Activated CD8-positive, alpha-beta memory T cell treated with anti-CD3 and anti-CD28 coated beads, Interleukin-2, amount 50 U/mL, for 48 hours (primary cell): ENCODE measurements at places on chromosomes 1 and 21.

DNA sequence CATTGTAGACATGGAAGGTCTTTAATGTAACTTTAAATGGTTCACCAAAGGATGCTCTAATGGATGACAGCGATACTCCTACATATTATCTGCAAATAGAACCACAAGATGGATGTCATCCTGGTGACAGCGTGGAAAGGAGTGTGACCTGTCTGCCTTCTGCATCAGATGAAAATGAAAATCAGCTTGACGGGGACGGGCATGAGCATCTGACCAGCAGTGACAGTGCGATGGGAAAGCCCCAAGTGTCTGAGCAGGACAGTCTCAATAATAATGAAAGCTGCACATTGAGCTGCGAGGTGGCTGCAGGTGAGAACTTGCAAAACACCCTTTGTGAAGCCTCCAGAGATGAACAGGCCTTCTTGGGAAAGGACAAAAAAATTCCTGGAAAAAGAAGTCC lies 25.2 kb downstream of the CNST start:
- DNase-seq, result no peak

GRCh38 chr1:16458831-16459230 lies 18.3 kb downstream of the NECAP2 start:
- no peak for DNase-seq

GRCh38 chr1:2956576-2956975 lies 64.7 kb upstream of the ACTRT2 start:
- DNase-seq, result no peak

- DNase-seq, result no peak
These were observed 92.5 kb downstream of the DSCAM start for GRCh38 chr21:40754466-40754865.

DNA sequence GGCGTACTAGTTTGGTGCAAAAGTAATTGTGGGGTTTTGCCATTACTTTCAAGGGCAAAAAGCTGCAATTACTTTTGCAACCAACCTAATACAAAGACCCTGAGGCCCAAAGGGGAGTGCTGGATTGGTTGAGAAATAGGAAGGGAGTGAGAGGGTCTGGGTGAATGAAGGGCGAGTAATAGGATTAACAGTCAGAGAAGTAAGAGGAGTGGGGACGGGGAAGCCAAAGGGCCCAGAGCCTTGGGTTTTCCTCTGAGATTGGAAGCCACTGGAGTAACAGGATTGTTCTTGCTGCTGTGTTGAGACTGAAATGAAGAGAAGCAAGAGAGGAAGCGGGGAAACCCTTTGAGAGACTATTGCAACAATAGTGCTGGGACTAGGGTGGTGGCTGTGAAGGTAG lies 19.0 kb upstream of the PRELP start:
- no peak for DNase-seq

- DNase-seq, result no peak
These were observed 4.3 kb downstream of the TSPAN2 start for GRCh38 chr1:115084902-115085511.

DNA sequence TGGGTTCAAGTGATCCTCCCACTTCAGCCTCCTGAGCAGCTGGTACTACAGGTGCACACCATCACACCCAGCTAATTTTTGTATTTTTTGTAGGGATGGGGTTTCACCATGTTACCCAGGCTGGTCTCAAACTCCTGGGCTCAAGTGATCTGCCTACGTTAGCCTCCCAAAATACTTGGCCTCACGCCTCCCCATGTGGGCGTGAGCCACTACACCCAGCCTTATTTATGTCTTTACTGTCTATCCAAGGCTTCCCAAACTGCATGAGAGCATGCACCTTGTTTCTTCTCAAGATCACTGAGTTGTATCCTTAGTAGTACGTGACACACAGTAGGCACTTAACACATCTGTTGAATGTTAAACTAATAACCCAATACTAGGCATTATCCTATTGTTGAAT lies 14.2 kb downstream of the WASF2 start:
- peak; percentile 12 for DNase-seq

- no peak for DNase-seq
These were observed 57.1 kb upstream of the RWDD3 start for GRCh38 chr1:95176861-95177260.

- DNase-seq, result no peak
These were observed 326.3 kb upstream of the PKN2 start for GRCh38 chr1:88357729-88358128.

DNA sequence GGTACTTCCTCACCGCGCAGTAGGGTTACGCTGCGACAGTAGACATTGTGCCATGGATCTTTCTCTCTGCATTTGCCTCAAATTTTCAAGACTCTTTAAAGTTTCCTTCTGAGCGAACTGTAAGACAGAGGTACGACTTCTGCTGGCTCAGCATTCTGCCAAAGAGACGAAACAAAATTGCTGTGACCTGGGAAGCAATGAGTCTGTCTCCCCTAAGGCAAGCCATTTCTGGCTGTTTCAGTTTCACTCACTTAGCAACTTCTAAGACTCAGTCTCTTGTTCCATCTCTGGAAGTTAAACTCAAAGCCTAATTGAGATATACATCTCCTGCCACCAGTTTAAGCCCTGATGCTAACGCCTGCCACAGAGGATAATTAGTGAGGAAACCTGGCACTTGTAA lies 510.9 kb upstream of the DAB1 start:
- DNase-seq, result no peak

GRCh38 chr1:62082456-62083363 lies 111.9 kb upstream of the L1TD1 start:
- peak; percentile 52 for DNase-seq

- no peak for DNase-seq
These were observed 351.3 kb upstream of the RUNX1 start for GRCh38 chr21:35400233-35400939.

DNA sequence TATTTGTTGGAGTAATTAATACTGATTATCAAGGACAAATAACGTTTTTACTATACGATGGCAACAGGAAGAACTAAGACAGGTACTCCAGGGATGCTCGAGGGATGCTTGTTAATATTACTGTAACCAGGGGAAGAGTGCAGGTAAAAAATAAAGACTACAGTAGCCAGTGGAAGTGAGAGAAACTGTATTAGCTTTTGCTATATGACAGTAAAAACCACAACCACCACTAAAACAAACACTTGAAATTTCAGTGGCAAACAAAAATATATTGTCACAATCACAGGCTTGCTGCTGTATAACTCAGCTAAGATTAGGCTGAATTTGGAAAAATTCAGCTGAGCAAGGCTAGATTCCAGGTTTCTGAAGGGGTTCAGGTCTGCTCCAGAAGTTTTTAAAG lies 812.6 kb upstream of the ADGRL4 start:
- no peak for DNase-seq

GRCh38 chr1:47416319-47417169 lies 459 bp downstream of the FOXE3 start:
- DNase-seq, result no peak

GRCh38 chr1:30761381-30762151 lies 4.0 kb upstream of the LAPTM5 start:
- no peak for DNase-seq

DNA sequence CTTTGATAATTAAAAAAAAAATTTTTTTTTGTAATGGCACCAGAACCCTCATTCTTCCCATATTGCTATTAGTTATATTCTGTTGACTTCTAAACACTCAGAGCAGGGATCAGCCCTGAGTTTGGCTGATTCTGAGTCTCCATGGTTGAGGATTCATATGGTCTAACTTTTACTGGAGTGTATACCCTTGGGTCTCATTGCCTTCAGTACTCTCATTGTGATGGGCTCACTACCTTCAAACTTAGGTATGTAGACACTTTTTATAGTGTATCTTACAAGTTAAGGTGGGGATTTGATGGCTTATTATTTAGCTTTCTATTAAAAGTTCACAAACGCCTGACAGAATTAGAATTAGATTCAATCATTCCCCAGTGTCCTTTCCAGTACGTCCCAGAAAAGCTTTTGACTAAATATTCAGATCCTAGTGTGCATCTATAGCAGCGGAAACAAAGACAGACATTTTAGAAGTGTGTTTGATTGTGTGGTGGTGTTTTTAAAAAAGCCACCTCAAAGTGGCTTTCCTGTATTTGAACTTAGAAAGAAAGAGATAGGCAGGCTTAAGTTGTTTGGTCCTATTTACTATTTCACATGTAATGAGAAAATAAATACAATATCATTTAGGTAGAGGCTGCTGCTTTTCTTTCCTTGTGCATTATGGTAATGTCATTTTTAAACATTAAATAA lies 1.4 kb downstream of the MACF1 start:
- no peak for DNase-seq

GRCh38 chr1:240245629-240246020 lies 153.9 kb downstream of the FMN2 start:
- DNase-seq, result no peak

DNA sequence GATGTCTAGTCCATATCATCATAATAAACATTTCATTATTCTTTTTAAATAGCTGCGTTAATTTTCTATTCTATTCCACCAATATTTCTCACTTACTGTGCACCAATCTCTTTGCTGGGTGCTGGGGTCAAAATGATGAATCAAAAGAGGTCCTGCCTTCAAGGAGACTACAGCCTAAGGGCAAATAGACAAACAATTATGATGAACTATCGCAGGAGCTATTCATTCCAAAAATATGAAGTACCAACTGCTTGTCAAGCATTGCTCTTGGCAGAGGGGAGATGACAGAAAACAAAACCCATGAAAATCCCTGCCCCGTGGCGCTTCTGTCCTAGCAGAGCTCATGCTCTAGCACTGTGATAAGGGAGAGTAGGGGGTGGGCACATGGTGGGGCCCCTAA lies 28.8 kb upstream of the SLC26A9 start:
- no peak for DNase-seq

DNA sequence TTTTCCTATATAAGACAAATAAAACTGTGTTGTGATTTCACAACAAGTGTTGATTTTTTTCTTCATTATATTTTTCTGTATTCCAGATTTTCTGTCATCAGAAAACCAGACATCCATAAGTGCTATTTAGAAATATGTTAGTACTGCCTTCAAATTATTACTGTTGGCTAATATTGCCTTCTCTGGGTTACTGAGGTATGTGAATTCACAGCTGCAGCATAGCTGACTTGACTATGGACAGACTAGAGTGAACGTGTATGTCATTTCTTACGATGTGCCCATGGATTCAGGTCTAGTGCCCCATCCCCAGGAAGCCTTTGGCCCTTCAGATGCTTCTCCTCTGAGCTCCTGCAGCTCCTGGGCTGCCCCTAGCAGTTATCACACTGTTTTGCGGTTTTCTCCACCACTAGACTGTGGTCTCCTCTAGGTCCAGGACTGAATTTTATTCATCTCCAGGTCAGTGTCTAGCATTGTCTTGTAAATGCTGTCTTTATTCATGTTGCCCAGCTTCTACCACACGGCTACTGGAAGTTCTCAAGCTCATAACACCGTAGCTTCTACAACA lies 118.5 kb downstream of the FGGY start:
- DNase-seq, result no peak

- DNase-seq, result no peak
These were observed 269.4 kb downstream of the BACH1 start for GRCh38 chr21:29568020-29568697.

DNA sequence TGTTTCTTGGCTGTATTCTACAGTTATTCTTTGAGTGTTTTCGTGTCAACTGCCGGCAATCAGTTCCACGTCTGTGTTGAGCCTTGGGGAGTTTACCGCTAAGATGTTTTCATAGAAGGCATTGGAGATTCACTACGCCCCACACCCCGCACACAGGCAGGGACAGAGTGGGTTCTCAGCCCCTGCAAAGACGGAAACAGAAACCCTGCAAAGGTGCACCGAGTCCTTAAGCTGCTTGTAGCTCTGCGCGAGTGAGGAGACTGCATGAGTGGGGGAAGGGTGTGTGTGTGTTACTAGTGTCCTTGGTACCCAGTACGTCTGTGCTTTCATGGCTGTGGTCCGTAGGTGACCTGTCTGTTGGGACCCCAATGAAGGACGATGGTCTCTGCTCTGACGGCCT lies 1.9 kb downstream of the LHX4 start:
- no peak for DNase-seq

DNA sequence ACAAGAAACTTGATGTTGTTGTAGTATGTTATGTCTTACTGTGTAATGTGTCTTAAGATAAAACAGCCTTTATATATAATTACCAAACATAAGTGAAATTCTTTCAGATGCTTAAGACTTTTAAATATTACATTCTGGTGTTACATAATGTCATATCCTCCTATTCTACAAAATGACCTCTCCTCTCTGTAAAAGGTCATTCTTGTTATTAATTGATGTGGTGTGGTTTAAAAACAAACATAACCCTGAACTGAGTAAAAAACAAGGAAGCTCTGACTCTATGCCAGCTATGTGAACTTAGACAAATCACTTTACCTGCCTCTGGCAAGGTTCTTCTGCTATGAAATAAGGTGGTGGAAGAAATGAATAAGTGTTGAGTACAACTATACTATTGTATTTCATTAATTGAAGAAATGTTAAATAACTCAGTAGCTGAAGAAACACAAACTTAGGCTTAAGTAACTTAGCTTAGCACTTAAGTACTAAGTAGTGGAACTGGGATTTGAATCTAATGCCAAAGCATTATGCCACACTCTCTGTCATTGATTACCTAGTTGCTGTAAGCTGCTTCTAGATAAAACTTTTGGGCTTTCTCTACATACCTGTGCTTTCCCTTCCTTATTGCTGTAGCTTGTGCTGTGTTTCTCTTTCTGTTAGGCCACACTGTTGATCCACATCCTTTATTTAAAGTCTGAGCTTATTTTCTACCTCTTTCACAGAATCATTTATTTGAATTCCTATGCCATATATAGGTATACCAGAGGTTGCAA lies 859 bp upstream of the ANGPTL1 start:
- DNase-seq, result no peak

- no peak for DNase-seq
These were observed 7.1 kb upstream of the IL12RB2 start for GRCh38 chr1:67300561-67300960.

DNA sequence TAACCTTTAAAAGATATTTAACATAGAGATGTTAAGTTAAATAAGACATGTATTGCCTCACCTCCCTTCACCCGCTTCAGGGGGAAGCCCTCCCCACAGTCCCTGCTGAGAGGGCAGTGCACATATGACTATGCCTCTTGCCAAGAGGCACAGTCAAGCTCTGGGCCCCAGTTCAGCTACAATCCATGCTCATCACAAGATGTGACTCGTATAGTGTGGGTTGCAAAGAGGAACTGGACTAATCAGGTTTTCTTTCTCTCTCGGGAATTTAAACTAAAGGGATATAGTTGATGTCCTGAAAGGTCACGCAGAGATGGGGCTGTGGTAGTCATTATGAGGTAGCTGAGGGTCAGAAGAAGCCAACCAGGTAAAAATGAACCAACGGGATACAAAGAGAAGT lies 35.6 kb downstream of the LYST start:
- peak; percentile 64 for DNase-seq

- DNase-seq, result no peak
These were observed 329.1 kb downstream of the USP25 start for GRCh38 chr21:16058896-16059295.

- DNase-seq, result no peak
These were observed 58.8 kb upstream of the ZNF644 start for GRCh38 chr1:91080650-91081049.

DNA sequence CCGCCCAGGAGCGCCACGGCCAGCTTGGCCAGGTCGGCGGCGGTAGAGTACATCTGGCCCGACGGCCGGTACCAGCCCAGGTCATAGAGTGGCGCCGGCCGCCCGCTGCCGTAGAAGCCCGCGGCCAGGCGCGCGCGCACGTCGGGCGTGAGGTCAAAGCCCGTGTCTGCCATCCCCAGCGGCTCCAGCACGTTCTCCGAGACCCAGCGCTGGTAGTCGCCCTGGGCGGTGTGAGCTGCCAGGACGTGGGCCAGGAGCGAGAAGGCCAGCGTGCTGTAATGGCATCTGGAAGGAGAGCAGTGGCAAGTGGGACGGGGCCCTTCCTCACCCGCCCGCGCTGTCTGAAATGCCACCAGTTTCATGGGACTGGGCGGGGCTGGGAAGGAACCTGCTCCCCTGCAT lies 18.9 kb downstream of the LACTBL1 start:
- DNase-seq, result no peak
